ENCODE measurements at places on chromosomes 13 and 19.
A peak's percentile ranks its signal among the peaks of the same experiment; 100 is the strongest.

GRCh38 chr13:31101472-31102170 is 60.1 kb downstream of the HSPH1 start:
- DNase-seq: no peak

GRCh38 chr19:49507803-49508494 is 4.5 kb upstream of the FCGRT start:
- no peak for DNase-seq

DNA sequence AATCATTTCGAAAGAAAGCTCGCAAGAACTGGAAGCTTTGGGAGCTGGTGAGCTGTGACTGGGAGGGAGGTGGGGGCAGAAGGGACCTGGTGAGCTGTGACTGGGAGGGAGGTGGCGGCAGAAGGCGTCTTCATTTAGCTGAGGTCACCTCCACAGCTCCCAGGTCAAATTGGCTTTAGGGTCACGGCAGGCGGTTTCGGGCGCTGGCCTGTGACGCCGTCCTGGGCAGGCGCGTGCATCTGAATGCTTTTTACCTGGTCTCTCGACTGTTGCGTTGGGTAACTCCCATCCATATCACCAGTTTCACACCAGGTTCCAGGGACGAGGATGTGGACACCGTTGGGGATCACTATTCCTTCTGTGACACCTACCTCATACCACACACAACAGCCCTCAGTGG is 29.2 kb downstream of the C2CD4C start:
- peak; percentile 68 for DNase-seq

DNA sequence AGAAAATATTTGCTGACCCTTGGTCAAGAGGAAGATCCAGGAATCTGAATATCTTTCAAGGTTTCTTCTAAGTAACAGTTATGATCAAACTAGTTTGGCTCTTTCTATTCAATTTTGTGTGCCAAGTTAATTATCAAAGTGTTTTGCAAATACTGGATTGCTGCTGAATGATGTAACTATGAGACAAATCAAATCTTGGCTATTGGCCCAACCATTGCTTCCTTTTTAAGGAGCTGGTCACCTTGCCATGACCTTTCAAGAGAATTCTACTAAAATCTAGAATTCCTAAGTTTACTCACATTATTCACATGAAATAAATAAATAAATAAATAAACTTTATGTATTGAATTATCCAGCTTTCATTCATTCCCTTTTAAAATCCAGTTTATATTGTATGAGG is 371.8 kb downstream of the SLITRK6 start:
- DNase-seq: no peak

DNA sequence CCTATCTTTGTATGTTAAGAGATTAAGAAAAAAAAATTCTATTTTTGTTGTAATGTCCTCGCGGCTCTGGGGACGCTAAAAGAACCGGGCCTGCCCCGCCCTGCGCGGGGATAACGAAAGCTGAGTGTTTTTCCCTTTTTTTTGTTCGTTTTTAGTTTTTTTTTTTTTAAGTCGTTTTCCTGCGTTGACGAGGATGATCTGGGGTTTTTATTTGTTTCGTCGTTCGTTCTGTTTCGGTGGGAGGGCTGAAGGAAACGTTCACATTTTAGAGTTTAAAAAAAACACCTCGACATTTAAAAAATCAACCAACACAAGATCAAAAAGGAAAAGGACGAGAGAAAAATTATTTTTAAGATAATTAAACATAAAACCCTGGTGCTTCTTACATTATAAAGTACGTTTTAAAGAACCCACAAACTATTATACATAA is 5.6 kb downstream of the LYL1 start:
- DNase-seq: no peak

DNA sequence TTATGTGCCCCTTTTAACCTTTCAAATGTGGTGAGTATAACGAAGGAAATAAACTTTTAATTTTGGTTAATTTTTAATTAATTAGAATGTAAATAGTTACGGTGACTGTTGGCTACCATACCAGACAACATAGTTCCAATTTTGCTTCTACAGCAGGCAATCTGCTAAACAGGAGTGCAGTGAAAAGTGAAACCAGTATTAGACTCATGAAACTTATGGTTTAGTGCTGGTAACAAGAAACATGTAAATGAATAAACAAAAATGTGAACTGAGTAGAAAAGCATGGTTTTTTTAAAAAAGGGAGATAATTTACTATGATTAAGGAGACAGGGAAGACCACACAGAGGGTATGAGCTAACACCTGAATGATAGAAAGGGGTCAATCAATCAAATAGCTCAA is 478.4 kb downstream of the PCDH9 start:
- DNase-seq: no peak

DNA sequence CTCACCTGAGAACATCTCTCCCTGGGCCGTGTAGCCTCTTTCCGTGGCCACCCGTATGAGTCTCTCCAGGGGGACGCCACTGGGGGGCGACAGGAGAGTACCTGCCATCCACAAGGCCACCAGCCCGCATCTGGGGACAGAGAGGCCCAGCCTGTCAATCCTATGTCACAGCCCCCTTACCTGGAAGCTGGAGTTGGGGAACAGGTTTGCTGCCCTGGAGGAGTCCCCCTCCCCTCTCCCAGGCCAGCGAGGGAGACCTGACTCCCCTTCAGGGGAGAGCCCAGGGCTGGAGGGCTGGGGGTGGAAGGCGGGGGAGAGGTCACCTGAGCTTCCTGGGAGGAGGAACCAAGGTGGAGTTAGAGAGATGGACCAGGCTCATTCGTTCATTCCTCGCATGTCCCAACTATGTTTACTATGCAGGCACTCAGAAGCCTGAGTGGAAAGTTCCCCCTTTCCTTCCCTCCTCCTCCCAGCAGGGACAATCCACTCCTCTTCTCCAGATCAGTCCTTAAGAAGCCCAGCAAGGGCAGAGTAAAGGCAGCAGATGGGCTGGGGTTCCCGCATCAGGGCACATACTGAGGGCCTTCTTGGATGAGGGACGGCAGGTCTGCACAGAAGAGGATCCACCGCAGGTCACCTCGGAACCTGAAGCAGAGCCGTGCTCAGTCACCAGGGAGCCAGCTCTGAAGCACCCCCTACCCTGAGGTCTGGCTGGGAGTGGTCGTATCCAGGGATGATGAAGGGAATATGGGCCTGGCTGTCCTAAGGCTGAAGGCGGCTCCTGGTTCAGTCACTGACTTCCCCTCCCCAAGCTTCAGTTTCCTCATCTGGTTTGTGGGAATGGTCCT is 5.5 kb downstream of the ACTMAP start:
- DNase-seq: no peak

DNA sequence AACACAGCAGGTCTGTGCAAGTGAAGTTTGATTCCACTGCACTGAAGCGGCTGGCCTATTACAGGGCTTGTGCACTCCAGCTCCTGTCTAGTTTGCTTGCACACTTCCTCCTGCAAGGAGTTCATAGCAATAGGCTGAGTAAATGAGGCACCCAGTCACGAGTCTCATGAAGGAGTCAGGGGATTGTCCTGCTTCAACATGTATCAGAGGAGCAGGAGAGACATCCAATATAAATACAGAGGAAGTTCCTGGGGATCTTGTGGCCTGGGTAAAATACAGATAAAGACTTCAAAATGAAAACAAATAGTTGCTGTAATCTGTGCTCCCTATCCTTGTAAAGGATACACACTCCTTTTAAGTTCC is 259.9 kb downstream of the SLITRK1 start:
- DNase-seq: no peak

All from lower leg skin (tissue), 4 donors.